ENCODE measurements at places on chromosomes 2 and 18. TPM values are rescaled to one million over a fixed set of nuclear protein-coding genes. Genes with fewer than 3 reads are reported as not detected.

DNA sequence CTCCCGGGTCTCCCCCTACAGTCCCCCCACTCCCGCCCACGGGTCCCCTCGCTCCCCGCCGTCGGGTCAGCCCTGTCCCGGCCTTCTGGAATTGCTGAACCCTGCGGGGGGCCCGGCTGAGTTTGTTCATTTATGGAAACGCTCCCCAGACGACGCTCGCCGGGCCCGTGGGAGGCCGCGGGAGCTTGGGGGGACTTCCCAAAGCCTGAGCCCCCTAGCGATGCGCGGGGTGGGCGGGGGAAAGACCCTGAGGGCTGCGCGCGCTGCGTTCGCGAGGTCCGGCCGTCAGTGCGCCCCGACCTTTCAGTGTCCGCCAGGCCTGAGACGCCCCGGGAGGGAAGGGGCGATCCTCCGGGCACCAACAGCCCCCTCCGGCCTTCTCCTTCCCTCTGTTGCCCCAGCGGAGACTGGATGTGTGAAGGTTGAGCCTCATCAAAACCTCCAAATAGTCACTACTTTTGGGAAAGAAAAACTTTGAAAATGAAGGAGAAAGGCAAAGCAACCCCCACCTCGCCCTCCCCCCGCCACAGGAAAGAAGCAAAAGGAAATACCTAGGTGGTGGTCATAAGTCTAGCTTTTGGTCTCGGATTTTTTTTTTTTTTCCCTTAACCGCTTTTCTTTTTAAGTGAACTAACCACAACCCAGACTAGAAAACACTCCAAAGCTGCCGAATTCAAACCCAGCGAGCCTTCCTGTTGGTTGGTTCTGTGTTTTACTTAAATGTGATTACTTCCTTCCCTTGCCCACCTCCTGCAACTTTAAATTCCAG lies 509 bp upstream of the CYS1 start:
- no peak for DNase-seq

The SOWAHC gene
- 8.5 TPM for total RNA-seq

DNA sequence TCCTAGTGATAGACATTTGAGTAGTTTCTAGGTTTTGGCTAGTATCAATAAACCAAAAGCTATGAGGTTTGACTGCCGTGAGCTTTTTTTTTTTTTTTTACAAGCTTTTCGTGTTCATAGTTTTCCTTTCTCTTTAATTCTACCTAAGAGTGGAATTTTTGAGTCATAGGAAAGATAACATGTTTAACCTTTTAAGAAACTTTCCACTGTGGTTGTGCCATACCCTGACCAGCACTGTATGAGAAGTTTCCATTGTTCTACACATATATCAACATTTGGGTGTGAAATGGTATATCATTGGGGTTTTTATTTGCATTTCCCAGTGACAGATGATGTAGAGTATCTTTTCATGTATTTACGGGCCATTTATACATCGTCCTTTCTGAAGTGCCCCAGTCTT lies 31.7 kb downstream of the UBE2F start:
- DNase-seq, result no peak

- no peak for DNase-seq
Measured at GRCh38 chr18:10454681-10455557, 484 bp downstream of the APCDD1 start.

DNA sequence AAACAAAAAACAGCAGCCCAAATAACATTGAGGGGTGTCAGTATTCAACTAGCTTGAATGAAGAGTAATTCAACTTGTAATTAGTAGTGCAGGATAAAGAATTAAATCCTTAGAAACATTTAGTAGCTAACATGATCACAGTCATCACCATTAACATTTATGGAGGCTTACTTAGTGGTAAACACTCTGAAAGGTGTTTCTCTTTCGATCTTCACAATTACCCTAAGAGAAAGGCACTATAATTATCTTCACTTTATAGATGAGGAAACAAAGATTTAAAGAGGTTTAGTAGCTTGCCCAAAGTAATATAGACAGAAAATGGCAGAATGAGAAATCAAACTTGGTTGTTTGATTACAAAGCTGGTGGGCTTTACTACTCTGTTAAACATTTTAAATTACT lies 81.5 kb downstream of the GAREM1 start:
- DNase-seq, result no peak

DNA sequence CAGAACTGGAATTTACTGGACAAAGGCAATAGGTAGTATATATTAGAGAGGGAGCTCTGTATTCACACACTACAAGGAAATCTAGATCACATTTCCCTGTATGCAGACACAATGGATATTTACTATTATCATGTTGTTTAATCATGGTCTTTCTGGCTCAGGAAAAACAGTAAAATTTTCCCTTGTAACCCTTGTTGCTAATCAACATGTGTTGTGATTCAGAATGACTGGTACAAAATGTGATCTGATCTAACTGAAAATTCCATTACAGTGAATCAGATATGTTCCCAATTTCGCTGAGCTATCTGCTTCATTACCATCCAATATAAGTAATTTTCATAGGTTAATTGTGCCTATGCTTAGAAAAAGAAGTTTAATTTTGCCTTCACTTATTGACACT lies 1109.7 kb downstream of the LRP1B start:
- no peak for DNase-seq

- no peak for DNase-seq
Measured at GRCh38 chr2:20438334-20439192, 8.3 kb upstream of the RHOB start.
